ENCODE measurements at places on chromosomes 4 and X.

GRCh38 chrX:130878350-130879341 is 24.4 kb downstream of the ENOX2 start:
- no peak for DNase-seq

DNA sequence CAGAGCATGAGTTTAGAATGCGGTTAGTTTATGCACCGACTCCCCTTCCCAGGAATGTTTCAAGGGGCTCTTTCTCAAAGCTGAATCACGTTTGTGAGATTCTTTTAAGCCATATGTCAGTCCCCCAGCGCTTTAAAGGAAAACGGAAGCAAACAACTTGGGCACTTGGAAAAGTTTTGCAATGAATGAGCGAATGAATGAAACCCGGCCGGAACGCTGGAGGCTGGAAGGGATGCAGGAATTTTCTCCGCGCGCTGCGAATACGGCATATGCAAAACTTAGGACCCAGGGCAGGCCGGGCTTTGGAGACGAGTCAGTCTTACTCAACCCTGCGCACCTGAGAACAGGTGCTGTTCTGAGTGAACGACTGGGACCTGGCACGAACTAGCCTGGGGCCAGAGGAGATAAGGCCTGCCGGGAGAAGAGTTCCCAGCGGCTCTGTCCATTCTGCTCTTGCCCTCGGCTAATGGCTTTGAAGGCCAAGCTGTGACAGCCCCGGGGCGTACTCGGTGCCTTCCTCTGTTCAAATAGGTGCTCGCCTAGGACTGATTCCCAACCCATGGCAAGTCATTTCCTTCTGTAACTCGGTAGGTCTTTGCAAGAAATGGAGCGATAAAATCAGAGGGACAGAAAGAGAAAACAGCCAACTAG is 743 bp upstream of the NRK start:
- no peak for DNase-seq

DNA sequence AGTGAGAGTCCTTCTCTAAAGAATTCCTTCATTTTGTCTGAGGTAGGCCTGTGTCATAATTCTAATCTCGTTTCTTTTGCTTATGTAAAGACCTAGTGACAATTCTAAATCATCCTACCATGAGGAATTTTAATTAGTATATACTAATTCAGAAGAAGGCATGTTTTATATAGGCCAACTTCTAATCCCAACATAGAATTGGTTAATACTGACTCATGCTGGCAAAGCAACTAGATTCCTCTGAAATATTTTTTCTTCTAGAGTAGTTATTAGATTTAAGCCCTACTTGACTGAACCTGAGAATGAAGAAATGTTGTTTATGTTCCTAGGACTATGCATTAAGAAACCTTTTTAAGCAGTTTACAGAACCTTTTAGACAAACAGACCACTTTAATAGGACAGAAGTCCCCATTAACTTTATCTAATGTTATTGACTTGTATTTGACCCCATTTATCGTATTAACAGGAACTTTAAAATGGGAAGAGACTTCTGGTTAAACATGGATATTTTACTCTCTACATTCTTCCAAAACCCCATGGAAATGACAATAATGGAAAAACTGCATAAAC is 56.1 kb upstream of the EIF1AX start:
- no peak for DNase-seq

DNA sequence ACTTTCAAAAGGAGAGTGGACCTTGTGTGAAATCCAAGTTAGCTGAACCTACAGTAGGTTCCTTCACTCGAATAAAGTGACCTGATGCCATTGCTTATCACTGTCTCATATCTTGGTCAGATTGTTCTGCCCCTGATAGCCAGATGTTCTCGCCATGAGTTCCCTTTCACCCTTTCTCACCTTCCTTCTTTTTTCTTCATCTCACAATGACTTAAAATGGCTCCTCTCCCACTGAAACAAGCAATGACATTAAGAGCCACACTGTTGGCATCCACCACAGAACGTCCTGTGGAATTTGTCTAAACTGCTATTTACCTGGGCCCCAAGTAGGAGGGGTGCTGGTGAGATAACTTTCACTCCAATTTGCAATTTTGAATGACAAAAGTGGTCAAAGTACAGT is 227.6 kb upstream of the PPP1R2C start:
- no peak for DNase-seq

GRCh38 chr4:41750626-41751448 is 2.3 kb upstream of the PHOX2B start:
- DNase-seq: no peak

GRCh38 chr4:114156371-114156770 is 176.9 kb upstream of the ARSJ start:
- DNase-seq: no peak

DNA sequence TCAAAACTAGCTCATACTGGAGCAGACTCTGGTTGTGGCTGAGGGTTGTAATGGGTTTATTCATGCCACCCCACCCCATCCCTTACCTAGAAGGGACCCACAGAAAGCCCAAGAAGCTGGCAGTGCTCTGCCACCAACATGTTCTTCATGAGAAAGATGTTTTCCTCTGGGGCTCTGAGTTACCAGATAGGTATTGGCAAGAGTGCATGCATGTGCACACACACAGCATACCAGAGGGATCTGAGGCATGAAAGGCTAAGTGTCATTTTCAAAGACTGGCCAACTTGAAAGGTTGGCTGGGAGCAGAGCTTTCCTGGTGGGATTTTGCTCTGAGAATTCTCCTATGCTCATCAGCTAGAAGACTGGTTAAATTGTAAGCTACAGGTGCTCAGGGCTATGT is 65.2 kb downstream of the PHOX2B start:
- DNase-seq: no peak

GRCh38 chr4:85968945-85969819 is 390.7 kb downstream of the MAPK10 start:
- DNase-seq: no peak

GRCh38 chr4:111475001-111475400 is 670.3 kb upstream of the FAM241A start:
- no peak for DNase-seq

GRCh38 chr4:69843932-69844331 is 16.0 kb downstream of the SULT1E1 start:
- no peak for DNase-seq

DNA sequence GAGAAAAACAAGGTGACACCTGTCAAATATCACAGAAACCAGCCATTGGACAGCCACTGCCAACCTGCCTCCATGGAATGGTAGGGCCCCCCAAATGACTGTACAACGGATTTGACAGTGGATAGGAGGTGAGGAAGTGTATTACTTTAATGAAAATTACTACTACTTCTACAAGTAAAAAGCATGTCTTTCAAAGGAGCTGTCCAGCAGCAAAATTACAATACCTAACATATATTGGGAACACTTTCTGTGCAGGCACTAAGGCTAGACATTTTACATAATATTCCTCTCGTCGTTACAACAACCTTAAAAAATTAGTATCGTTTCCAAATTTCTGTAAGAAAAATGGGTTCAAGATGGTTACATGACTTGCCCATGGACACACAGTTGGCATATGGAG is 14.9 kb downstream of the PPP3CA start:
- no peak for DNase-seq

GRCh38 chr4:37953620-37954293 is 6.4 kb upstream of the PTTG2 start:
- no peak for DNase-seq

- DNase-seq: no peak
These were observed 227.9 kb upstream of the ANKRD50 start for GRCh38 chr4:124940387-124940786.

GRCh38 chrX:24189490-24189889 is 40.0 kb downstream of the ZFX start:
- no peak for DNase-seq

GRCh38 chr4:7777871-7778509 is 161.7 kb downstream of the AFAP1 start:
- DNase-seq: no peak

DNA sequence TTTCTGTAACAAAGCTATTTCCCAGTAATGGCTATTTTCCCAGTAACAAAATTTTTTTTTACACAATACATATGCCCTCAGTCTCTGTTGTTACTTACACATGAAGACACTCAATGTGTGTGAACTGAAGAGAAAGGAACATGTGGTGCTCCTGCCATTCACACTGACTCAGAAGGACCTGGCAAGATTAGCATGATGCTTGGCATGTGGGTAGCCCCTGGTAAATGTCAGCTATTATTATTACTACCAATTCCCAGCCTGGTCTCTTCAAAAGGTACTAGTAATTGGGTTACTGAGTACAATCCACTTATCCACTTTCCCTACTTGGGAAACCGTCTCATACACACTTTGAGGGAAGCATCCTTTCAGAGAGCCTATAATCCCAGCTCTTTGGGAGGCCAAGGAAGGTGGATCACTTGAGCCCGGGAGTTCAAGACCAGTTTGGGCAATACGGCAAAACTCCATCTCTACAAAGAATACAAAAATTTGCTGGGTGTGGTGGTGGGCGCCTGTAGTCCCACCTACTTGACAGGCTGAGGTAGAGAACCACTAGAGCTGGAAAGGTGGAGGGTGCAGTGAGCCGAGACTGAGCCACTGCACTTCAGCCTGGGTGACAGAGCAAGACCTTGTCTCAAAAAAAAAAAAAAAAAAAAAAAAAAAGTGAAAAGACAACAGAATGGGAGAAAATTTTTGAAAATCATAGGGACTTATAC is 14.6 kb downstream of the RBBP7 start:
- no peak for DNase-seq

- no peak for DNase-seq
These were observed 81.9 kb downstream of the REPS2 start for GRCh38 chrX:17028356-17028755.

- DNase-seq: no peak
These were observed 176.5 kb downstream of the HS3ST1 start for GRCh38 chr4:11252149-11252548.

GRCh38 chr4:1172228-1172851 is at the start of gene SPON2:
Gene SPON2, minus strand, starts transcription at chr4:1172583.
- no peak for DNase-seq

DNA sequence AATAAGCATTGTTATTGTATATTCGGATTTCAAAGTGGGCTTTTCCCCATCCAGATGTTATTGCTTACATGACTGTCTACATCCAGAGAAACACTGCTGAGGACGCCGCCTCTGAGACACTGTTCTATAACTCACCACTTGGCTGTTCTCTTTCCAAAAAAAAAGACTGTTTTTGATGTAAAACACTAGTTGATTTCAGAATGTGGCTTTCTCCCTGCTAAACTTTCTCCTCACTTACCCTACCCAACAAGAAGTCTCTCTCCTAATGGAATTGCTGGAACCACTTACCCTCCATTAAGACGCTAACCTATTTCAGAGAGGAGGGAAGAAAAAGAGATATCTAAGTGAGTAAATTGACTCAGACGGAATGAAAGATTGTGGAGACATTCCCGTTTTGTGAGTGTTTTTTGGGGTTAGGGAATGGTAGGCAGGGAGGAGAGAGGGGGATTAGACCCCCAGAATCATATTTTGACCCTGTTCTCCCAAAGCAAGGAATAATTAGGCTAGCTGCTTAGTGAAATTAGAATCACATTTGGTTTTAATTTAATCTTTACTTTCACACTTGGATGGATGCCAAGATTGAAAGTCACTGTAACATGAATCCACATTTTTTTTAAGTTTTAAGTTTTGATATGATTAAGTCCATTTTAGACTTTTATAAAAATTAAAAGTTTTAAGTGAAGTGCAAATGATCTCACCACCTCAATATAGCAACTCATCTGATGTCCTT is 174.9 kb downstream of the CHIC2 start:
- no peak for DNase-seq

DNA sequence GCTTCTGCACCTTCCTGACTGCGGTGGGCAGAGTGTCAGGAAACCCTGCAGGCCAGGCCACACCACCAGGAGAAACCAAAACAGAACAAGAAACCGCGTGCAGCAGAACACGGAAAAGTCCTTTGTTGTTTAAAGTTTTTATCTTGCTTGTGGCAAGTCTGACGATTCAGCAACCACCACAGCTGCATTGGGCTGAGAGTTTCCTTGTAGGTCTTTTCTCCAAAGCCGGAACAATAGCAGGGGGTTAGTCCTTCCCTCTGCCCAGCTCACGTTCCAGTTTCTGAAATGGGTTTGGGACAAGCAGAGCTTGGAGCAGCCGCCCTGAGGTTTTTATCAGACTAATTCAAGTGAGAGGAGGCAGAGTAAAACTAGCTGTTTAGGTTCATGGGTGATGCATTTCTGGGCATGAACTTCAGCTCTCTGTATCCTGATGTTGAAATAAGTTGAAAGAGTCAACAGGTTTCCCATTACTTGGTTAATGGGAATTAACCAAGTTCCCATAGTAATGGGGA is 216.9 kb downstream of the PTTG2 start:
- DNase-seq: peak; percentile 47

GRCh38 chr4:151668689-151669402 is 92.0 kb downstream of the GATB start:
- DNase-seq: no peak

- no peak for DNase-seq
These were observed 2.4 kb downstream of the PCDH7 start for GRCh38 chr4:30722359-30723200.

DNA sequence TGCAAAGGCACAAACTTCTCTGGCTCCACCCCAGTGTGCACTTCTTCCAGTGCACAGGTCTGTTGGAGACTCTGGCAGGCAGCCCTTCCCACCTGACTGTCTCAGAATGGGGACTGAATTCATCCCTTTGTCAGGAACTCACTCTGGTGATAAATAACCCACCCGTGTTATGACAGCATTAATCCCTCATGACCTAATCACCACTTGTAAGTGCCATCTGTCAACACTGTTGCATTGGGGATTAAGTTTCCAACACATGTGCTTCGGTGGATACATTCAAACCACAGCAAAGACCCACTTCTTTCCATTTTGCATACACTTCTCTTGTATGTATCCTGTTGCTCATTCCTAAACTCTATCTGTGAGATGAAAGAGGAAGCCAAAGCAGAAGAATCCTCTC is 1002.9 kb upstream of the IGFBP7 start:
- DNase-seq: no peak

DNA sequence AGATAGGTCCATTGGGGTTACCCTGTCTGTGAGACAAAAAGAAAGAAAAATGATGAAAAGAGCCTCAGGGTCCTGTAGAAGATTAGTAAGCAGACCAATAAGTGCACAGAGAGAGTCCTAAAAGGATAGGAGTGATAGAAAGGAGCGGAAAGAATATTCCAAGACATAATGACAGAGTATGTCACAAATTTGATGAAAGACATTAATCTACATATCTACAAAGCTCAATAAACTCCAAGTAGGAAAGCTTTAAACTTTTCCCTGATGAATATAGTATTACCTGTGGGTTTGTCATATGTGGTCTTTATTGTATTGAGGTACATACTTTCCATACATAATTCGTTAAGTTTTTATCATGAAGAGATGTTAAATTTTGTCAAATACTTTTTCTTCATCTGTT is 73.7 kb downstream of the MTMR8 start:
- no peak for DNase-seq
